T-helper 9 cell (primary cell): ENCODE measurements at places on chromosomes 5 and 9.

GRCh38 chr9:134403292-134403681 lies 77.0 kb downstream of the RXRA start:
- DNase-seq = no peak

- DNase-seq = no peak
These were observed 47.1 kb downstream of the HABP4 start for GRCh38 chr9:96497117-96497399.

DNA sequence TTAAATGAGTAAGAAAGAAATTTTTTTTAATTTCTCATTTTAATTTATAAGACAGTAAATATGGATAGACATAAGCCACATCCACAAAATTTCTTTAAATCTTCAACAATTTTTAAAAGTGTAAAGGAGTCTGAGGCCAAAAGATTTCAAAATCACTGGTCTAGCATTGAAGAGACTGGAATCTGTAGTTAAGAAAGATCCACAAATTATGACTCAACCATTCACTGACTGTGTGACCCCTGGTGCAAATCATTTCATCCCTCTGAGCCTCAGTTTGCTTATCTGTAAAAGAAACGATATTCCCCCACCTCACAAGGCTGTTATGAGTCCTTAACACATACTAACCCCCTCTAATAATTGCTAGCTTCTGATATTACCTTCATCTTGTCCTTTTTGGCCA lies 98.5 kb downstream of the EBF1 start:
- no peak for DNase-seq

DNA sequence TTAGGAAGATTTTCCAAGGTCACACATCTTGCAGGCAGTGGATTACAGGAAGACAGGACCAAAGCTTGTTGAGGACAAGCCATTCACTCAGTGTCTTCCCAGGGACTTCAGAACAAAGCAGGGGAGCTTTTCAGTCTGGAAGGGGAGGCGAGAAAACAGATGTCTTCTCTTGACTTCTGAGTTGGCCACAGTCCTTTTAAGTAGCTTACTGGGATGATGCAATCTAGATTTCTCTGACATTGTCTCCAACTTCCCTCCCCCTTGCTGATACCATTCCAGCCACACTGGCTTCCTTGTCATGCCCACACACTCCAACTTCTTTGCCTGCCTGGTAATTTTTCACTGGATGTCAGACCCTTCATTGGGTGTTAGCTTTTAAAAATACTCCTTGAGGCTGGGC lies 174.2 kb upstream of the TBC1D2 start:
- no peak for DNase-seq

GRCh38 chr9:108746864-108747263 lies 108.9 kb downstream of the ACTL7B start:
- DNase-seq = no peak

DNA sequence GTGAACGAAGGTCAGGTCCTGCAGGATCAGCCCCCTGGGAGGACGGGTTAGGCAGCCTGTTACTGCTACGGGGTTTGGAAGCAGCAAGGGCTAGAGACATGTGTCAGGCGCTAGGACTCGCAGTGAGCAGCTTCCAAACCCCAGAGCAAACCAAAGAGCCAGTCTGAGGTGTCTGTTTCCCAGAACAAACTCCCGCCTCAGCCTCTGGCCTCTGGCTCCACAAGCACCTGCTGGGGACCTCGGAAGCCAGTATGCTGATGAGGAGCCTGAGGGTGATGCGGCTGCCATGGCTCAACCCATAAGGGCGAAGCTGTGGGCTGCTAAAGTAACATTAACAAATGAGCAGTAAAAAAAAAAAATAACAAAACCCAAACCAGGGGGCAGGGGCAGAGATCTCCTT lies 35.0 kb downstream of the PRRT1B start:
- DNase-seq = no peak

DNA sequence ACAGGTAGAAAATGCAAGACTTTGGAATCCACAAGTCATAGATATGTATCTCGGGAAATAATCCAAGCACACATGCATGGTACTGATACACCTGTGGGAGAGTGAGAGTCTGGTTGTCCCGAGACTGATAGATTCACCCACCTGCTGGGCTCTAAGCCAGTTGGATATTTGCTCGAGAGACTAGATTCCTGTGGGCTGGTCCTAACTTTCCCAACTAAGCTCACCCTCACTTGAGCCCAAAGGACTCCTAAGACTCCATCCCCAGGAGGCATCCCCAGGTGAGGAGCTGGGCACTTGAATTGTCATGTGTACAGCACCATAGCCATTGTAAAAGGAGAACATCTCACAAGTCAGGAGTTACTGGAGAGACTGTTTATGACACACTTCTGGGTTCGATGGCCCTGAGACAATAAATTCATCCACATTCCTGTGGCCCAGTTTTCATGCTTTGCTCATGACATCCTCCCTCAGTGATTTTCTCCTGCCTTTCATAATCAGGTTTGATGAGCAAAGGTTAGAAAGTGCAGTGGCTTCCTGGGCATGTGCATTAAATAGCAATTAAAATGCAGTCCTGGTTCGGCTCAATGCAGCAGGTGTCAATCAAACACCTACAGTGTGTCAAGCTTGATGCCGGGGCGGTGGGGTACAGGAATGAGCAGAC lies 18.1 kb downstream of the SLC1A1 start:
- no peak for DNase-seq

- DNase-seq = no peak
These were observed 554.8 kb downstream of the BNC2 start for GRCh38 chr9:16315720-16316119.

DNA sequence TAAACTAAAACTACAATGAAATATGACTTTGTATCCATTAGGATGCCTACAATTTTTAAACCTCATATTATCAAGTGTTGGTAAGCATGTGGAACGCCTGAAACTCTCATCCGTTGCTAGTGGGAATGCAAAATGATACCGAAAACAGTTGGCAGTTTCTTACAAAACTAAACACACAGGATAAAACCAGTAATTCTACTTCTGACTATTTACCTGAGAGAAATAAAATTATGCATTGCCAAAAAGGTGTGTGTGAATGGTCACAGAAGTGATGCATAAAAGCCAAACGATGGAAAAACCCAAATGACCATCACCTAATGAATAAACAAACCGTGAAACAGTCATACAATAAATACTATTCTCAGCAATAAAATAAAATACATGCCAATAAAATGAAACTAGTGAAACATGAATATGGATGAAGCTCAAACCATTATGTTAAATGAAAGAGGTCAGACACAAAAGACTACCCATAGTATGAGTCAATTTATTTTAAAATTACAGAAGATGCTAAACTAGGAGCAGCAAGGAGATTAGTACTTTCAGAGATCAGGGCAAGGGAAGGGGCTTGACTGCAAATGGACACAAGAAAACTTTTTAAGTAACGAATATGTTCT lies 13.4 kb downstream of the AUH start:
- DNase-seq = no peak

DNA sequence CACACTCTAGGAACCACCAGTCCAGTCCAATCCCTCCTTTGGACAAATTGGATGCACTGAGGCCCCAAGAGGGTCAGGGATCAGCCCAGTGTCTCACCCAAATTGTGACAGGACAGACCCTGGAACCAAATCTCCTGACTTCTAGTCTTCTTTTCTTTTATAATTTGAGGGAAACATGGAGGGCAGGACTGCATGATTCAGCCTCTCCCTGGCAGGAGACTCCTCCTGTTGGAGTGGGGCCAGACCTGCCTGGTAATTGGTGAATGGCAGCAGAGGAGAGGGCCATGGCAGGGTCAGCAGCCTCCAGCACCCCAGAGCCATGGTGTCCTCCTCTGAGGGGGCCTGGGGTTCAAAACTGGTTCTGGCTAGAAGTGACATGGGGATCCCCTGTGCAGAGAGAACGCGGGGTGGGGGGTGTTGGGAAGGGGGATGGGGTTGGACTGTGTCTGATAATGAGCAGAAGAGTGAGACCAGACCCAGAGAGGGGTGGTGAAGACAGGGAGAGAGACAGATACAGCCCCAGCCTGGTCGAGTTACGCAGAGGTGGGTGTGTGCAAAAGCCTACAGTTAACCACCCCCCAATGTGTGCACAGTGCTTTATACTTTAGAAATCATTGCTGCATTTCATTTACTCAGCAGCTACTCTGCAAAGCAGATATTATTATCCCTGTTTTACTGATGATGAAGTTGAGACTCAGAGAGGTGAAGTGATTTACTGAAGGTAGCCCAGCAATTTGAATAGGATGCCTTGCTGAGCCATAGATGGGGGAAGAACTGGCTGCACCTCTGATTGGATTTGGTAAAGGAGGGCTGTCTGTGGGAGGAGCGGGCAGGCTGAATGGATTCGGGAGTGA lies 3.8 kb upstream of the SYNPO start:
- no peak for DNase-seq

DNA sequence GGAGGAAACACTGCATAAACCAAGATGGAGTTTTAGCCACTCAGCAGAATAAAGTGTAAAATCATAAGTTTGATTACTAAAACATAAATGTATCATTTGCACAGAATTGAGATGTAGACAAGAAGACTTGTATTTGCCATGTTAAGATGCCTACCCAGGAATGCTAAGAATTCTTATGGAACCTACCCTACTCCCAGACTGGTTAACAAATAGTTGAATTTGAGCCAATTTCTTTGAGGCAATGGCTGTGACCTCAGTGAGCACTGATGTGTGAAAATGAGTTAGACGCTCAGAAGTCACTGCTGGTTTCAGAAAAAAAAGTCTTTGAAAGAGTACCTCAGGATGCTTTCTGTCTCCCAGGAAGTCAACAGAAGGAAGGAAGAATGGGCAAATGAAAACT lies 95.6 kb downstream of the ESM1 start:
- DNase-seq = no peak

DNA sequence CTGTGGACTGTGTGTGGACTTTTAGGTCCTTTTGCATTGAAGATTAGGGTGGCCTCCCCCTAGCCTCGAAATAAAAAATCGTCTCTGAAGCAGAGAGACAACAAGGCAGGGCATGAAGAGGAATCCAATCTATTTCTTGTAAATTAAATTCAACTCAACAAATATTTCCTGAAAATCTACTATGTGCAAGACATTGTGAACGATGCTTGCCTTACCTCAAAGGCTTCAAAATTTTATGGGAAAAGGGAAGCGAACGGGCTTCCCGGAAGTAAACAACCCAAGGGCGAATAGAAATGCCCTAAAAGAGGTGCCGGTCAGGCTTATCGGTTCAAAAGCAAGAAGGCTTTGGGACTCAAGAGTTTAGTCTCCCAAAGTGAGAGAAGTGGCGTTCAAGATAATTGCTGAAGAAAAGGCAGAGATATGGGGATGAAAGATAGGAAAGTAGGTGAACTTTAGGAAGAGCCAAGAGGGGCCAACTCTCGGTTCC lies 525 bp downstream of the KIF24 start:
- DNase-seq = no peak

DNA sequence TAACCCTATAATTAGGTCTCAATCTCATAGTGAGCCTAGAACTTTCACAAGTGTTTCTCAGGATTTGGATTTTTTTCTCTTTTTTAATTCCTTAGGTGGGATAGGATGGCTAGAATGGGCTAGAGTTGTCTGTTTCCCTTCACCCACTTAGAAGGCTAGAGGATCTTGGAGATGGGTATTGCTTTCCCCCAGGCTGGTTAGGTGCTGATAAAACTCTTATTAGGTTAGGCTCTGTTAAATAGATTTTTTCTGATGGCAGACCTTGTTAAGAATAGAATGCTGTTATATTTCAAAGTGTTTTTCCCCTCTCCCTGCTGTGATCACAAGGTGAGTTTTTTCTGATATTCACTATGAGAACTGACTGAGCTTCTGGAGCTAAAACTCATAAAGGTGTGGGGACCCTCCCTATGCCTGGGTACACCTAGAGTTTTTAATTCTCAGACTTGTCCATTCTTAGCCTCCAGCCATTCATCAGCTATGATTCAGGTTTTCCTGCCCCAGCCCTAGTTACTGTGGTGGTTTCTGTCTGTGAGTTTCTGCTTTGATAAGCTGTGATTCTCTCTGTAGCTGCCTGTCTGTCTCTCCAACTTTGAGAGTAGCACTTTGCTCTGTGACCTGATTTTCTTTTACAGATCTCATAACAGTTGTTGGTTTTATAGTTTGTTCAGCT lies 132.4 kb downstream of the HACD4 start:
- no peak for DNase-seq

- no peak for DNase-seq
These were observed 123.4 kb downstream of the CD180 start for GRCh38 chr5:67073045-67073680.

DNA sequence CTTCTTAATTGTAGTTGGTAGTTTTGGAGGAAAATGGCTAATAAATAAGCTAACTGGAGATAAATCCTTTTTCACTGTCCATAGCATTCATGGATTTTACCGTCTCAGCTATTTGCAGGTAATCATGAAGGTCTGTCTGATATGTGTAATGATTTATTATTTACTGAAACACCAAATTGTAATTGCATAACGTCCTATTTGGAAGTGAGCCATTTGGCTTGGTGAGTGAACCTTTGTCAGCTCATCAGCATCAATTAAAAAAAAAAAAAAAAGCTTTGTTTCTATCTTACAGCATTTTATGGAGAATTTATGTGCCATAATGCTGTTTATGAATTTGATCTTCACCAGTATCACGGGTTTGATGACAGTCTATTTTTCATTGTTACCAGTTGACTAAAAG lies 20.2 kb downstream of the RECK start:
- DNase-seq = no peak

GRCh38 chr5:56095579-56096102 lies 100.9 kb upstream of the IL6ST start:
- DNase-seq = no peak

- no peak for DNase-seq
These were observed 43.8 kb upstream of the SPTLC1 start for GRCh38 chr9:92159058-92159457.

- DNase-seq = no peak
These were observed 31.8 kb upstream of the FGF1 start for GRCh38 chr5:142717582-142718215.

GRCh38 chr9:134764473-134765269 lies 115.9 kb upstream of the FCN2 start:
- DNase-seq = no peak

DNA sequence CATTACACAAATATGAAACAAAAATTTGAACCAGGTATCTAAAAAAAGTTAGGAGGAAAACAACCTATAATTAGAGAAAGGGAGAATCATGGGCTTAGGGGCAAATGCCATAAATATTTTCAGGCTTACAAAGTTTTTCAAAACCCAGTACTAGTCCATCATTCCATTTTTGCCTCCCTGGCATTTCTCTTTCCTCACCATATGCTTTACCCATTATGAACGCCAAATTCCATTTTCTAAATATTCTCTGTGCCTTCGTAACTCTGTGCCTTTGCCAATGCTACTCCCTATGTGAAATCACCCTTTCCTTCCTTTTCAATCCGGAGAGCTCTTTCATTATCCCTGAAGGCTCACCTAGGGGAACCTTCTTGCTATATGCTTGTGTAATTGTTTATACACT lies 434.1 kb downstream of the ZSWIM6 start:
- DNase-seq = no peak
